T-helper 1 cell treated with Interleukin-12 subunit alpha and Interleukin-12 subunit beta and Interleukin-4 antibody, amounts not matched to agents 30 ng/mL and 1 ng/mL, for 36 hours (primary cell): ENCODE measurements at places on chromosomes 7 and 10. TPM values are rescaled to one million over a fixed set of nuclear protein-coding genes. Genes with fewer than 3 reads are reported as not detected.

EBLN1 gene
- not detected in 2 replicates for total RNA-seq

AGMO gene
- total RNA-seq = not detected in 2 replicates

TAS2R3 gene
- 0.88 and 1.4 TPM in 2 replicates for total RNA-seq

HOXA2 gene
- not detected in 2 replicates for total RNA-seq

MMRN2 gene
- total RNA-seq = not detected in 2 replicates
